ENCODE measurements at places on chromosomes 4 and X. TPM values are rescaled to one million over a fixed set of nuclear protein-coding genes. Genes with fewer than 3 reads are reported as not detected.

DNA sequence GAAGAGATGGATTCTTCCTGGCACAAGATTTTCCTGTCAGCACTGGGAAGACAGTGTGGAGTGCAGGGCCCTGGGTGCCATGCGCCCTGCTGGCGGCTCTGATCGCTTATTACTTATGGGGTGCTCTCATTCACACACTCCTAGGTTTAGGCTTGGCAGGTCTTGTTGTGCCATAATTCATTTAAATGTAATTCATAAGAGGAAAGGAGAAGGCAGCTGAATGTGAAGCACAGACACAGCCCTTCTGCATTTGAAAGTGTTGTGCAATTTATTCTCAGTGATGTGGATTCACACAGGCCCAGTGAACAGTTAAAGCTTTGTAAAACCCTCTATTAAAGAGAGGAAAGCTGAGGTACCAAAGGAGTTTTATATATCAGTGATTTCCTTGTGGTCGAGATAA lies 249.7 kb downstream of the C4orf33 start:
- DNase-seq = no peak
- no peaks in the 10 kb centered on the region for H3K4me1 ChIP-seq
- no peak overlapping the region for H3K4me3 ChIP-seq
- no peak overlapping the region for H3K27ac ChIP-seq
- no peaks in the 10 kb centered on the region for H3K36me3 ChIP-seq

DNA sequence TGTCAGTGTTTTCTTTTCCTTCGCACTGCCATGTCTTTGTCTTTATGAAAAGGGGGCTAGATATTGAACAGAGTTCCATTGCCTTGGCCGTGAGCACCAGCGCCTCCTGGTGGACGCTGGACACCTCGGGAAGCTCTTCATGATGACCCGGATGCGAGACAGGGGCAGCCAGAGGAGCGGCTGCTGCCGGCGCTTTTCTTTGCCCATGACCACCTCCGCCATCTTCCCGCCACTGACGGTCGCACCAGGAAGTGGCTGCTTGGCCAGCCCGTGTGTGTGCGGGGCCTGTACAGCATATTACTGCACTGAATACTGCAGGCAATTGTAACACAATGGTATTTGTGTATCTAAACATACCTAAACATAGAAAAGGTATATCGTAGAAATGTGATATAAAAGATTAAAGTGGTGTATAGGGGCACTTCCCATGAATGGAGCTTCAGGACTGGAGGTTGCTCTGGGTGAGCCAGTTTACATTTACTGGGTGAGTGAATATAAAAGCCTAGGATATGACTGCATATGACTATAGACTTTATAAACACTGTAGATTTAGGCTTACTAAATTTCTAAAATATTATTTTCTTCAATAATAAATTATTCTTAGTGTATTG lies 15.8 kb upstream of the GRIA2 start:
- H3K27ac ChIP-seq = no peak overlapping the region
- H3K4me1 ChIP-seq = no peaks in the 10 kb centered on the region
- H3K36me3 ChIP-seq = no peaks in the 10 kb centered on the region
- no peak overlapping the region for H3K4me3 ChIP-seq
- DNase-seq = peak; percentile 49

- no peak for DNase-seq
- no peak overlapping the region for H3K27ac ChIP-seq
- no peaks in the 10 kb centered on the region for H3K27me3 ChIP-seq
- no peaks in the 10 kb centered on the region for H3K36me3 ChIP-seq
- no peak overlapping the region for H3K4me3 ChIP-seq
These were observed 34.6 kb upstream of the WFS1 start for GRCh38 chr4:6235012-6235411.

DNA sequence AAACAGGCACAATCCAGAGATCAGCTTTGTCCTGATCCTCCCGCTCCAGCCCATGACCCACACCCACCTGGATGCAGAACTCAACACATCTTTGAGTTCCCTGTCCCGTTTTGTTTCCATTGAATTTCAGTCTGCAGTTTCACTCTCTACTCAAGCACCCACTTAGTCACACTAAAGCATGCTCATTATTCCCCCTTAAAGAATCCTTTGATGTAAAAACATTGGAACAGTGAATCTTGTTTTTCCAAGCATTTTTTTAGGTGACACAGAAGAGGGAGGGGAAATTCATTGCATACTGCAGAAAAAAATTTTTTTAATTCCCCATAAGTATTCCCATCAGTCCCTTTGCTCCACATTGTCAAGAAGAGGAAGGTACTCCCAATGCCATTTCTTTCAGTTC lies 249.7 kb upstream of the TTC29 start:
- H3K27ac ChIP-seq = no peak overlapping the region
- H3K4me1 ChIP-seq = no peaks in the 10 kb centered on the region
- H3K27me3 ChIP-seq = no peaks in the 10 kb centered on the region
- H3K36me3 ChIP-seq = no peaks in the 10 kb centered on the region
- DNase-seq = no peak

DNA sequence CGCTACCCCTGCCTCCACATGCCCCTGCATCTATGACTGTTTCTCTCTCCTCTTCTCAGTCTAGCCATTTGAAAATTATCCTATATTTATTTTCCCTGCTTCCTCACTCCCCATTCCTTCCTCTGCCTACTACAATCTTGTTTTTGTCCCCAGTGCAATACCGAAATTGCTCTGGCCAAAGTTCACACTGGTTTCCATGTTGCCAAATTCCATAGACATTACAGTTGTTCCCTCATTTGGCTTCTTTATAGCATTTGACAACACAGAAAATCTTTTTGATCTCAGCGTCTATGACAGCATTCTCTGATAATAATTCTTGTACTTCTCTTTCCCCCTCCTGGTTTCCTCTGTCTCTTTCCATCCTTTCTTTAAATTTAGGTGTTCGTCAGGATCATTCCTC lies 99.4 kb downstream of the GPR82 start:
- H3K36me3 ChIP-seq = no peaks in the 10 kb centered on the region
- H3K4me1 ChIP-seq = no peaks in the 10 kb centered on the region
- no peak overlapping the region for H3K27ac ChIP-seq
- no peak for DNase-seq
- no peak overlapping the region for H3K4me3 ChIP-seq

Gene TRIM75
- not detected for total RNA-seq

Gene DUSP21
- not detected for total RNA-seq

Gene RRH
- total RNA-seq = not detected

All from H1 (cell line).